ENCODE measurements at places on chromosomes 2 and 18.

DNA sequence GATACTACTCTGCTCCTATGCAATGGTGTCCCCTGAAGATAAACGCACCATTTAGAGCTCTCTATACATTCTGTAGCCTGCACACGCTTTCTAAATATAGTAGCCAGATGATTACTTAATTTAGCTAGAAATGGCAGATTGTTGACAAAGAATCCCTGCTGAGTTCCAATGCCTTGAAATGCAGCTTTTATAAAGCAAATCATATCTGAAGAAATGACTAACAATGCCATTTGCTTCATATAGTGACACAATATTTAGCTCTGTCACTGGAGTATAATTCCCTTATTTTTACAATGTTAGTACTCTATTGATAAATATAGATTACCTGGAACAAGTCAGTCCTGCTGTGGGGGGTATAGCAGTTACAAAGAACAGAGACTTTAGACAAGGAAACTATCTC is 166.2 kb downstream of the CDCA7 start:
- no peak for DNase-seq

GRCh38 chr2:46847185-46847710 is 68.4 kb downstream of the MCFD2 start:
- no peak for DNase-seq

DNA sequence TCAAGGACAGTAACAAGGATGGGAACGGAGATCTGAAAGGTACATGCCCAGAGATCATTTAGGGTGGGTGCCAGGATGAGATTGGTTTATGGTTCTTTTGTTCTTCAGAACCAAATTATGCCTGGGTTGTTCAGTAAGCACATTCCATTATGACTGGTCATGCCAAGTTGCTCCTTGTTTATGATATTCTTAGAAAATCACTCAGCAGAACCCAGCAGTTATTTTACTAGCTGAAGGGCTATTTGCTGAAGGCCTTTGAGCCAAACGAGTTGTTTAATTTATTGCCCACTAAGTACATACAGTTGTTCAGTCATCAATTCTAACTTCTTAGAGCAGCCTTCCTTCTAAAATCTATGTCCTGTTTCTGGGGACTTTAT is 635 bp downstream of the SLC3A1 start:
- no peak for DNase-seq

- no peak for DNase-seq
Measured at GRCh38 chr2:44951714-44952113, 10.2 kb downstream of the SIX3 start.

GRCh38 chr2:136149011-136149410 is 31.1 kb upstream of the CXCR4 start:
- no peak for DNase-seq

GRCh38 chr18:39053571-39053970 is 1488.0 kb upstream of the CELF4 start:
- peak; percentile 41 for DNase-seq

- DNase-seq = no peak
Measured at GRCh38 chr18:44750774-44751173, 70.1 kb downstream of the SETBP1 start.

DNA sequence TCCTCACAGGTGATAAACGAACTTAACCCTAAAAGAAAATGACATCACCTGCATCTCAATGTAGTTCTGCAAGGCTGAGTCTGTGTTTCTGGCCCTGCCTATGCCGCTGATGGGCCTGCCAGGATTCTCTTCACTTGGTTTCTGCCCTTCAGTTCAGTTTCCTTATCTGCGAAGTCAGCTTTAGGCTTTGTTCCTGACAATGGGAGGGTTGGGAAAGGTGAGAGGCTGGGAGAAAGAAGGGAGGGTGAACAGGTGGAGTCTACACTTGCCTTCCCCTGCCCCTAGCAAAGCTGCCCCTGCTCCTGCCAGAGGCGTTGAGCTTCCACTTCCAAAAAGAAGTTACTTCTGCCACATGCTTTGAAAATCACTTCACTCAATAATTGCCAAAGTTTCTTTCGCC is 124.0 kb upstream of the APCDD1 start:
- no peak for DNase-seq

GRCh38 chr2:101132202-101132601 is 19.0 kb downstream of the TBC1D8 start:
- no peak for DNase-seq

DNA sequence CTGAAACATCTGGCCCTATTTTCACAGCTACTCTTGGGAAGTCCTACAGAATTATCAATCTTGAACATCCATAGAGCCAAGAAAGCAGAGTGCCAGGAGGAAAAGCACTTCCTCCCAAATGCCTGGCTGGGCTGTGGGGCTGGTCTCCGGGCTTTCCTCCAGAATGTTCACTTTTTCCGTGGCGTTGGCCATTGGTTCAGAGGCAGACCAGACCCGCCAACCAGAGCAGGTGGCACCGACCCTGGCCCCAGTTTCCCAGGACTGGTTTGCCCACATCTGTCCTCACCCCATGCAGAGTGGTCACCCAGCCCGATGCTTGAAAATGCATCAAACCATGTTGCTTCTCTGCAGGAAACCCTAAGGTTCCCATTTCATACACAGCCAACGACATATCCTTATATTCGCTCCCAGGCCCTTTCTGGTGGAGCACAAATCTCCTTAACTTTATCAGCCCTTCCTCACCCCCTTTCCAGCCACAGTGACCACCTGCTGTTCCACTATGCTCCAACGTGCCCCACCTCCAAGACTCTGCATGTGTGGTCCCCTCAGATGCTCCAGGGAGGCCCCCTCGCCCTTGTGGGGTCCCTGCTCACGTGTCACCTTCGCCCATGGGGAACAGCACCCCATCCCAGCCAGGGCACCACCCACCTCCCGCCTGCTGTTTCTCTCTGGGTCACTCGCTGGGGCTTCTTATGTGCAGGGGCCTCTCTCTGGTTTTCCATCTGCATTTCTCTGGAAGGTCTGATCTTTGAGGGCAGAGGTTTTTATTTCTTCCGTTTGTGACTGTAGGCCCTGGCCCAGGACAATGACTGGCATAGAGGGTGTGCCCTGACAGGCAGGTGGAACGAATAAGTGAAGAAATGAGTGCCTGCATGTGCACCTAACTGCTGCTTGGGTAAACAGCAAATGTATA is 92.9 kb downstream of the PXDN start:
- no peak for DNase-seq

DNA sequence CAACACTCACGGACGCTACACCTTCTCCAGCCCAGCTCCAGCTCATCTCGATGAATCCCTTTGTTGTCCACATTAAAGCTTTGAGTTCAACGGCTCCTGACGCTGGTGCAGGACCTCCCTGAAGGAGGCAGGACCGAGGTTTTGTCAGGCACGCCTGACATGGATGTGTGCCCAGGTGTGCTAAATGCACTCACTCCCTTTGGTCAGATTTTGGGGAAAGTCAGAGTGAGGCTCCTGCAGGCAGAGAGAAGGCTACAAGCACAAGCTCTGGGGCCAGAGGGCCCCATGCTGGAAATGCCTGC is 78.6 kb downstream of the NDUFA10 start:
- DNase-seq = no peak

DNA sequence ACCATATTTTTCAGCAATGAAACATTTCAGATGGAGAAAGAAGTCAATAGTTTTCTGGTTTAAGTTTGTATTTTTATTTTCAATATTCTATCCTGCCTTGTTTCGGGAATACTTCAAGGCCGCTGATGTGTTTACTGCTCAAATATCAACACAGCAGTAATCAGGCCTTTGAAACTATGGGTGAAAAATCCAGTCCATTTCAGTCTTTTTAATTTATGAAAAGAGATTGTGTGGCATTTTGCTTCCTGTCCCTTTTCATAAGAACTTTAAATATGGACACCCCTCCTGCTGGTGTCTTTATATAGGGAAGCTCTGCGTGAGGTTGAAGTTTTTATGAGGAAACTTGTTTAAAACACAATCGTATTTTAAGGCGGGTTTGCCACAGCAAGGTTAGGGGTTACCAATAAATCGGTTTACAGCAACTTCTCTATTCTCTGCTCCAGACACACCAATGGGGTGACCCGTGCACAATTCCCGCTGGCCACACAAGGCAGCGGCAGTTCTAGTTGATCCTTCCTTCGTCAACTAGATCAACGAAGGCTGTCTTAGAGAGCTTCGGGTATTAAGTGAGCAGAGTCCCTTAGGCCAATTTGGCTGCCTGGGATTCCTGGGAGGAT is 1.2 kb upstream of the TANC1 start:
- no peak for DNase-seq

DNA sequence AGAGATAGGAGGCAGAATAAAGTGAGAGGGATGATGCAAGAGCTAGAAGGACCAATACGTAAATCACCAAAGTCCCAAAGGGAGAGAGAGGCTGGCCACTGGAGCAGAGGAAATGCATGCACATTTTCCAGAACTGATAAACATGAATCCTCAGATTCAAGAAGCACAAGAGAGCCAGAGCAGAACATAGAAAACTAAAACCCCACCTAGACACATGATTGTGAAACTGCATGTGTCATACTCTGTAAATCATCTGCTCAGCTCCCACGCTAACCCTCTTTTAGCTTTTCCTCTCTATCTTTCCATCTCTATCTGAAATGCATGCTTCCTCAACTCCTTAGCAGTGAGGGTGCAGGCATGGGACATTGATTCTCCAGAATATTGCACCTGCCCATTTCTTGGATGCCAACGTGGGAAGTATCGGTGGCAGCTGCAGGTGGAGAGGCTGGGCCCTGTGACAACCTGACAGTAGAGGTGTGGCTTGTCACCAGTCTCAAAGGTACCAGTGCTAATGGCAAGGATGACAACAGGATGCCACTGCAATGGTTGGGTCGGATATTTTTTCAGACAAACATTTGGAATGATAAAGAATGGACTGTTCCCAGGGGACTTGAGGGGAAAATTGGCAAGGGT is 89.3 kb upstream of the OTOS start:
- no peak for DNase-seq

- no peak for DNase-seq
Measured at GRCh38 chr2:227816507-227817294, 3.1 kb downstream of the CCL20 start.

DNA sequence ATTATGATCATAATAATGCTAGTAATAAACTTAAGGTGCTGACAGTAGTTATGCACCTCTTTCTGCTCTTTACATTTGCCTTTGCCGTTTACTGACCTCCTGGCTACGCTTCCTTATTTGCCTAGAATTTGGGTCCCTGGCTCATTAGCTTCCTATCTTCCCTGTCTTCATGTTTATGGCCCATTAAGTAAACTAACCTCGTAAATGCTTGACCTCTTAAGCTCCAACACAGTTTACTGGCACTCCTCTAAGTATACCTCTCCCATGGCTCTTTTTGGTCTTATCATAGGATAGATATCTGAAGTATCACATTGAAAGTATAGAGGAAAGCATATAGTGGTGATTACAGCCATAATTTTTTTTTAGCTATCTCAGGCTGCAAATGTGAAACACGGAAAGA is 657.3 kb upstream of the SLC39A10 start:
- no peak for DNase-seq

- DNase-seq = no peak
Measured at GRCh38 chr2:43731211-43731610, 42.6 kb upstream of the DYNC2LI1 start.

DNA sequence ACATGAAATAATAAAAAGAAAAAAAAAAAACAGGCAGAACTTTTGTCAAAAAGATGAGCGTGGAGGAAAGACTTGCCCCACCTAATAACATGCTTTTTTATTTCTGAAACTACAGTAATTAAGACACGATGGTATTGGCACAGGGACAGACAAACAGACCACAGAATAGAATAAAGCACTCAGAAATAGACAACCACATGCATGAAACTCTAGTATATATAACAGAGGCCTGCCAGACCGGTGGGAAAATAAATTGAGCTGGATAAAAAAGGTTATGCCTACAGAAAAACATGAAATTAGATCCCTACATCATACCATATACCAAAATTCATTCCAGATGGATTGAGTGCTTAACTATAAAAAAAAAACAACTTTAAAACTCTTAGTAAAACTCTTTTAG is 163.1 kb downstream of the NRP2 start:
- DNase-seq = no peak

- no peak for DNase-seq
Measured at GRCh38 chr18:1665079-1665478, 760.4 kb downstream of the ADCYAP1 start.

DNA sequence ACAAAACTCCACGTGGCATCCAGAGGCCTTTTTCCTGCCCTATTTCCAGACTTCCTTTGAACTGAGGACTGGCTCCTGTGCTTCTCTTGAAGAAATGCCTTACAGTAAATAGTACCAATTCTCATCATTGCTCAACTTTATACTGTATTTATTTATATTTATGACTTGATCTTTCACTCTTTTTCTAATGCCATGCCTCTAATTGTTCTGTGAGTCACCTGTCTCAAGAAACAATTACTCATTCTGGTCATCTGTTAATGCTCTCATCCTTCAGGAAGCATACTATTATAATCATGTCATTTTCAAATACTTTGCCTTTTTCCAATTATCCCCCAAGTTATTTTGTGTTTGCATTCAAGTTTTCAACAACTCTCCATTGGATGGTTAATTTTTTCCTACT is 85.9 kb downstream of the DCDC2C start:
- DNase-seq = no peak

GRCh38 chr2:36477746-36478145 is 120.2 kb downstream of the FEZ2 start:
- DNase-seq = no peak

DNA sequence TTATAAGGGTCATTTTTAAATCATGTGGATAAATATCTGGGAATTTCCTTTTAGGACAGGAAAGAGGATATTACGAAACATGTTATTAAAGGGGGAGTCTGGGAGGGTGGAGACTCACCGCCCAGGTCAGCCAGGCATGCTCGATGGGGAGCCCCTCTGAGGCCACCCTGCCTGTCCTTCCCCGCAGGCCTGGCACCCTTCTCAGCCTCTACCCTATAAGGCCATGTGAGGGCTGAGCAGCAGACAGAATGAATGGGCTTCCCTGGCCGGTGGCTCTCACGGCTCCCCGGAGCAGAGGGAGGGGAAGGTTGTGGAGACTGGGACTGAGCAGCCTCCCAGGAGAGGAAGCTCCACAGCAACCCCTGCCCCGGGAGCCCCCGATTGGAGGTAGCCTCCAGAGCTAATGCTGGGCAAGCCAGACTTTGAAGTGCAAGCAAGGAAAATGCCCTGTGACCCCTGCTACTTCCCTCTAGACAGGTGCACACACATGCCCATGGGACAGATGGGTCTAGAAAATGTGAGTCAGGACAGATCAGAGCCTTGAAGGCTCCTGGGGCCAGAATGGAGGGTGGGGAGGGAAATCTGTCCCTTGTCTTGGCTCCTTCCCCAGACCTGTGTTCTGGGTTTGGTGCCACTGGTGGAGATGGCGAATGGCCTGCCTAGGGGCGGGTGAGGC is 13.2 kb upstream of the ARMC9 start:
- no peak for DNase-seq

- DNase-seq = no peak
Measured at GRCh38 chr2:119282996-119283511, 59.4 kb downstream of the STEAP3 start.
